ENCODE measurements at places on chromosomes 7 and 10.

- DNase-seq: no peak
These were observed 111.9 kb upstream of the ADAM12 start for GRCh38 chr10:126500185-126500584.

- DNase-seq: peak; percentile 43
These were observed 8.7 kb upstream of the KCP start for GRCh38 chr7:128919241-128919640.

GRCh38 chr10:130215151-130215930 lies 79.2 kb downstream of the GLRX3 start:
- DNase-seq: no peak

GRCh38 chr10:67015225-67015624 lies 89.4 kb downstream of the LRRTM3 start:
- no peak for DNase-seq

DNA sequence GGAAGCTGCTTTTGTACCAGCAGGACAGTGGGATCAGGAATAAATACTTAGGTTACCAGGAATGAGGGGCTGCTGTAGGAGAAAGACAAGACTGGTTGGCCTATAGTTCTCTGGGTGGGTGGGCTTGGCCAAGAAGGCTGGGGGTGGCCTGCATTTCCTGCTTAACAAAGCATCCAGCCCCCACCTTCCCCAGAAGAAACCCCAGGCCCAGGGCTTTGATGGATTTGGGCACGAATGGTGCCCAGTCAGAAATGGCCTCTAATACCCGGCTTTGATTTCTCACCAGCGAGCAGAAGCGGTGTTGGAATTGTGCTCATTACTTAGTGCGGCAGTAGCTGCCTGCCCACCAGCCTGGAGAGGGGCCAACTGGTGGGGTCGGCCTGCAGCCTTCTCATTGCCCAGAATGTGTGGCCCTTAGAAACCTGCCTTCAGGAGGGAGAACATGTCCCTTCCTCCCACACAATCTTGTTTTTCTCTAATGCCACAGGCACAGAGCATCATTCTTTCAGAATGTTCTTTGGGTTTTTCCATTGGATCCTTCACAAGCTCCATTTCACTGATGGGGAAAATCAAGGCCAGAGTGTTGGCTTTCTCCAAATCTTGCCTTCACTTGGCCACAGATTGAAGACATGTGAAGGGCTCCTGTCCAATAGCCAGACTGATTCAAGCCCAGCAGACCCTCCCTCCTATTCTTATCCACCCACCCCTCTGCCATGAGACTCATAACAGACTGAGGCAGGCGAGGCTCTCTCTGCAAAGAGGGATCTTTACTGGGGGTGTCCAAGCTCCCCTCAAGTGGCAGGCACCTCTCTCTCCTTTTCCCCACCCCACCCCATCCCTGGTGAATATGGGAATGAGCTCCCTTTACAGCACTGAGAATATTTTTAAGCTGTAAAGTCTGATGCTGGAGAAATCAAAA lies 2.5 kb downstream of the UNC5B start:
- DNase-seq: peak; percentile 70

GRCh38 chr10:22825841-22826240 lies 102.0 kb upstream of the ARMC3 start:
- DNase-seq: no peak

- peak; percentile 85 for DNase-seq
These were observed 780 bp downstream of the PLEKHA8 start for GRCh38 chr7:30028749-30029635.

GRCh38 chr10:33889371-33889770 lies 554.9 kb upstream of the NRP1 start:
- DNase-seq: no peak

- no peak for DNase-seq
These were observed 143.5 kb upstream of the LRRN3 start for GRCh38 chr7:110947408-110947807.

DNA sequence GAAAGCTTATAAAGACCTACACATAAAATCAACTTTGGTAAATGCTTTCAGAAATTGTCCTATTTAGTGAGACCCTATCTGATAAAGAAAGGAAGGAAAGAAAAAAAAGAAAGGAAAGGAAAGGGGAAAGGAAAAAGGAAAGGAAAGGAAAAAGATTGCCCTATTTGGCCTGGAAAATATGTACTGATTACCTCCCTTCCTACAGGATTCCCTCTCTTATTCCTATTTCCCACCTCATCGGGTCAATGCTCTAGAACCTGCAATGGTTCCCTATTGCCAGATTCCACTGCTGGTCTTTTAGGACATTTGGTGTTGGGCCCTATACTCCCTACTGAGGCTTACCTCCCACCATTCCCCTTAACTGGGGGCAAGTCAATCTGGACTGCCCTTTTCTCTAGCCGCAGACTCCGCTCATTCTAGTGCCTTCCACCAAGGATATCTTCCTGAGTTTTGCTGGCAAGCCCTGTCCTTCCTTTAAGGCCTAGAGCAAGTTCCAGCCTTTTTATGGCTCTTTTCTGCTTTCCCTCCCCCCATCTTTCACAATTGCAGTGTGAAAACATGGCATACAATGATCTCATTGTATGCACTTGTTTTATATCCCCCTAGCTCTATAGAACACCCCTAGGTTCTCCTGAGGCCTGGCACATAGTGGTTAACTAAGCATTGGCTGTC lies 4.4 kb downstream of the DDIT4 start:
- DNase-seq: no peak

DNA sequence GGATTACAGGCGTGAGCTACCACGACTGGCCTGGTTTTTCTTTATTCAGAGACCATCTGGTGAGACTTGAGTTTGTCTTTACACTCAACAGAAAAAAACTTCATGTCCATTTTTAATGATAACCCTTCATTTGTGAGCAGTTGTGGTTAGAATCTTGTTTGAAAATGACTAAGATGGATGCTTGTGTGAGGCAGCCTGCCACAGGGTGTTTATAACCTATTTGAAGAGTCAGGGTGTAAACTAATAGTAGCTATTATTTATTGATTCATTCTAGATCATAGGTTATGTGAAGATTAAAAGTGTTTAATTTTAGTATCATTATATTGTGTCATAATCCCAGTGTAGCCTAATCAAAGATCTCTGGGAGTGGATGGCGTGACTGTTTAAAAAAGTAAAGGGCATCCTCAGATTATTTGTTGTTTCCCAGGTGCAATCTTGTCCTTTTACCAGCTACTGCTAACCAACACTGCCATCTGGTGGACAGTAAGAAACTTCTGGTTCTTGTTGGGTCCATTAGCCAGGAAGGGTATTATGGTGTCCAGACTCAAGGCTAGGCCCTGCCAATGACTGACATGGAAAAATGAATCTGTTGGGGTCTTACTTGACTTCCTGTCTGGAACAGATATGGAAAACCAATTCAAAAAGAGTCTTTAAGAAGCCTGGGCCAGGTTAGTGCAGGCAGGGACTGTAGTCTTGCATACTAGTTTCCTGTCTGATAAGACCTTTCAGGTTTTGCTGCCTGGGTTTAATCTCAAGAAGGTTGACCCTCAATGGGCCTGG lies 24.9 kb downstream of the NRBF2 start:
- no peak for DNase-seq

DNA sequence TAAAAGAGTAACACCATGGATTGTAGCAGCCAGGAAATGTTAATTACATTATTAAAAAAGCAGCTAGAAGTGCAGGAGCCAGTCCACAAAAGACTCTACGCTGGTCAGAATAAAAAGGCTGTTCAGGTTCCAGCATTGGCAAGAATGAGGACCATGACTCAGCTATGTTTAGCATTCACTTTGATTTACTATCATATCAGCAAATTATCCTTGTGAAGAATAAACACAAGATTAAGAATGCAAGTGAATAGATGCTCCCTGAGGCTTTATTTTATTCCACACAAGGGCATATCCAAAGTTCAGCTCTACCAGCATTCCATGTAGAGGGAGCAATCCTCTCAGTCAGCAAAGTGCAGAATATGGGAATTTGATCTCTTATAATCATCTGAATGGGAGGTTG lies 13.6 kb downstream of the DGKB start:
- DNase-seq: no peak

GRCh38 chr7:50690541-50691011 lies 92.1 kb downstream of the GRB10 start:
- DNase-seq: no peak

DNA sequence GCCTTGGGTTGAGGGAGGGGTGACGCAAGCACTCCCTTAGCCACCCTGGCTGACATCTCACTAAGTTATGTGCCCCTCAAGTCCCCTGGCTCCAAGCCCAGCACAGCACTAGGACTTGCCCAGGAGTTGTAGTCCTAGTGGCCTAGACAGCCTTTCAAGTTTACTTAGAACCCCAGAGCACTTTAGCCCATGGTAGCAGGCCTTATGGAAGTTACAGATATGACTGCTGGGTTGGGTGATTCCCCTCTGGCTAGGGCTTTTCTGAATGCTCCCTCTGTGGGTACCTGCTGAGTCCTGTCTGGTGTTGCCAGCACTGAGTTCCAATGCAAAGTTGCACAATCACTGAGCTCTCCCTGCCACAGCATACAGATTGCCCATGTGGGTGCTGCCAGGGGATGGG lies 83.2 kb downstream of the AHCYL2 start:
- no peak for DNase-seq

DNA sequence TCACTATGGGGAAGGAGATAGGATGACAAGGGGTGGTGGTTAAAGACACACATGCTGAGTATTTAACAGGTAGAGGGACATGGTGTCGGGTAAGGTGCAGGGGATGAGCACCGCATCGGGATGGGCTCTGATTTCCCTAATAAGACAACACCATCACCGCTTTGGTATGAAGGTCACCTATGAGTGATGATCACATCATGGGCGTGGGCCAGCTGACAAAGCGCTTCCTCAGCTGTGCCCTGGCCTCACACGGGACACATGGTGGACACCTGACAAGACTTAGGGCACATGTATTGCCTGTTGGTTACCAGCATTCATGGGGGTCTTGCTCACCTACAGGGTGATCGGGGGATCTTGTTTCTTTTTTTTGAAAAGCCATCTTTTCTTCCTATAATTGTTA lies 12.8 kb downstream of the C7orf57 start:
- no peak for DNase-seq

All from coronary artery (tissue), 2 donors.